Anterior cingulate cortex (tissue), 58 donors: ENCODE measurements at places on chromosomes 5 and 9.

DNA sequence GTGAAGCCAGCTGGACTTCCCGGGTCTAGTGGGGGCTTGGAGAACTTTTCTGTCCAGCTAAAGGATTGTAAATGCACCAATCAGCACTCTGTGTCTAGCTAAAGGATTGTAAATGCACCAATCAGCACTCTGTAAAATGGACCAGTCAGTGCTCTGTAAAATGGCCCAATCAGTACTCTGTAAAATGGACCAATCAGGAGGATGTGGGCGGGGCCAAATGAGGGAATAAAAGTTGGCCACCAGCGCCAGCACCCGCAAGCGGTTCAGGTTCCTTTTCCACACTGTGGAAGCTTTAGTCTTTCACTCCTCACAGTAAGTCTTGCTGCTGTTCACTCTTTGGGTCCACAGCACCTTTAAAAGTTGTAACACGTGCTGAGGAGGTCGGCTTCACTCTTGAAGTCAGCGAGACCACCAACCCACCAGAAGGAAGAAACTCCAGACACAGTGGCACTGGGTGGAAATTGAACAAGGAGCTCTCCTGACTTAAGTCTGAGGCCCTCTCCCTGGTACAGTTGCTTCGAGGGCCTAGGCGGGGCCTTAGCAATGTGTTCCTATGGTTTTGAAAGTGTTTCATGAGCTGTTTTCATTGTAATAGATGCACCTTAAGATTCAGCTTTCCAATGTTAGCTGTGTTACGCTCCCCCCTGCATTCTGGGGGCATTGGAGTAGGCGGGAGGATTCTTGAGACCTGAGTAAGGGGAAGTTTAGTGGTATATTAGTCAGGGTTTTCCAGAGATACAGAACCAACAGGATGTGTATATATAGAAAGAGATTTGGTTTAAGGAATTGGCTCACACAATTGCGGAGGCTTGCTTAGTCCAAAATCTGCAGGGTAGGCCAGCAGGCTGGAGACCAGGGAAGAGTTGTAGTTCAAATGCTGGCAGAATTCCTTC lies 21.5 kb upstream of the MYO10 start:
- no peak for DNase-seq

DNA sequence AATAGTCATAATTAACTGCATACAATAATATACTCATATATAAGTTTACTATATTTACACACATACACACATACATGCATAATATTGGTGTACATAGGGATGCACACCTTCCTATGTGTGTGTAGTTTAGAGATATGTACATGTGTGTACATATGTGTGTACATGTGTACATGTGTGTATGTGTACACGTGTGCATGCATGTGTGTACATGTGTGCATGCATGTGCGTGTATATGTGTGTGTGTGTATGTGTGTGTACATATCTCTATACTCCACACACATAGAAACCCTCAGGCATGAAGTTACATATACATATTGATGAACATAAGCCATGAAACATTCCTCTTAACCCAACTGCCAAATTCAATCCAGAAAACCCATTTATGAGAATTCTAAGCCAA lies 547.8 kb downstream of the TLR4 start:
- DNase-seq: no peak

DNA sequence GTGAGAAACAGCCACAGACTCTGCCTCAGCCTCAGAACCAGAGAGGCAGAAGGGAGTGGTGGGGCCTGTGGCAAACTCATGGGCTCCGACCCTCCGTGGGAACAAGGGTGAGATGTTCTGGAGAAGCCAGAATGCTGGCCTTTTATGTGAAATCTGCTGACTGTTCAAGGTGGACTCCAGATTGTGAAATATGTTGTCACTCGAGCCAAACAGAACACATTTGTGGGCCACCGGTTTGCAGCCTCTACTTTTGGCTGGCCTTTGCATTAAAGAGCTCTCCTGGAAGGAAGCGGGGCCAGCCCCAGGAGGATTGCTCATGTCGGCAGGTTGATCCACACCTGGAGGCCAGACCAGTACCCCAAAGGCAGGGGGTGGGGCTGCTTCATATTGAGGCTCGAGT lies 62.4 kb downstream of the ERGIC1 start:
- DNase-seq: no peak

DNA sequence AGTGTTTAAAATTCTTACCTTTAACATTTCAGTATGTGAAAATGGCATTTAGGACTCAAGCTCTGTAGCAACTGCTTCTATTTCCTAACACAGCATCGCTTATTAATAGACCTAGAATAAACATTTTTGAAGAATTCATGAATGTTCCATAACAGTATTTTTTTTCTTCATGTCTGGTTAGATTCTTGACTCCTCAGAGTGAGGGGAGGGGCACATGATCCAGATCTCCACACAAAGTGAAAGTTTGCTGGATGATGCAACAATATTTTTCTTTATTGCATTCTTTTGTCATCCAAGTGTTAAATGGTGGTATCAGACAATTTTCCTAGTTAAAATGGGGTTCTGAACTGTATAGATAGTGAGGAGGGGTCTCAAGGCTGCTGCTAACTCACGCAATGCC lies 130.8 kb upstream of the MAN2A1 start:
- no peak for DNase-seq

DNA sequence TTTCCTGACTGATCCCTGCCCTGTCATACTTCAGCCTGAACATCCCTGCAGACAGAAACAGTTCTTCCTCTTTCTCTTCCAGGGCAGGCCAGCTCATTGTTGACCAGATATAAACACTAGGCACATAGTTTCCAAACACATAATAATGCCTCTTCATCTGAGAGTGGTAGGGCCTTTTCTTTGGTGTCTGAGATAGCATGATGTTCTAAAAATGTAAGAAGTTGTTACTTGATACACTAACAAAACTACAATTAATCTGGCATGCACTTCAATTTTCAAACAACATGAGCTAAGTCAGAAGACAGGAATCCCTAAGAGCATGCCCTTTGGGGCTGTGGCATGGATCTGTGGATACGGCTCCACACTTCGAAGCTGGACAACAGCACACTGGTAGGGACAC lies 246.6 kb downstream of the SPOCK1 start:
- no peak for DNase-seq
